ENCODE measurements at places on chromosomes 12 and 14. TPM values are rescaled to one million over a fixed set of nuclear protein-coding genes. Genes with fewer than 3 reads are reported as not detected.

GRCh38 chr14:65753061-65753460, 340.5 kb downstream of the FUT8 start:
- no peak for DNase-seq

DNA sequence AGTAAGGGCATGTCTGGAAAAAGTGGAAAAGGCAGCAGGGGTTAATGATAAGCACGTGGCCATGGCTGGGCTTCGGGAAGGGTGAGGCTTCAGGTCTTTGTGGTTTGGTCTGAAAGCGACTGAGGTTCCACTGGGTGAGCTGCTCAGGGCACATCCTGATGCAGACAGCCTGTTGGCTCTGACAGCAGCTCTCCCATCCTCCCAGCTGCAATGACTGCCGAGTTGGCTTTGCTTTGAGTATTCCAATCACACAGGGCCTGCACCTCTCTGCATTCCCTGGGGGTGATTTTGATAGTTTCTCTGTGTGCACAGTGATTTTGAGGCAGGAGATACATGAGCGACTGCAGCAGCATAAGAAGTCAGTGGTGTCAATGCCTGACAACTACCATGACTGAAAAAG, 390.7 kb downstream of the APAF1 start:
- DNase-seq = no peak

GRCh38 chr14:75273272-75274049, 5.2 kb upstream of the FOS start:
- no peak for DNase-seq

- DNase-seq = no peak
Observed at GRCh38 chr14:69956970-69957369, 77.8 kb downstream of the SMOC1 start.

GRCh38 chr12:57899010-57899662, 42.2 kb upstream of the ATP23 start:
- DNase-seq = peak; percentile 47

- DNase-seq = no peak
Observed at GRCh38 chr14:89342049-89342448, 75.0 kb downstream of the FOXN3 start.

DNA sequence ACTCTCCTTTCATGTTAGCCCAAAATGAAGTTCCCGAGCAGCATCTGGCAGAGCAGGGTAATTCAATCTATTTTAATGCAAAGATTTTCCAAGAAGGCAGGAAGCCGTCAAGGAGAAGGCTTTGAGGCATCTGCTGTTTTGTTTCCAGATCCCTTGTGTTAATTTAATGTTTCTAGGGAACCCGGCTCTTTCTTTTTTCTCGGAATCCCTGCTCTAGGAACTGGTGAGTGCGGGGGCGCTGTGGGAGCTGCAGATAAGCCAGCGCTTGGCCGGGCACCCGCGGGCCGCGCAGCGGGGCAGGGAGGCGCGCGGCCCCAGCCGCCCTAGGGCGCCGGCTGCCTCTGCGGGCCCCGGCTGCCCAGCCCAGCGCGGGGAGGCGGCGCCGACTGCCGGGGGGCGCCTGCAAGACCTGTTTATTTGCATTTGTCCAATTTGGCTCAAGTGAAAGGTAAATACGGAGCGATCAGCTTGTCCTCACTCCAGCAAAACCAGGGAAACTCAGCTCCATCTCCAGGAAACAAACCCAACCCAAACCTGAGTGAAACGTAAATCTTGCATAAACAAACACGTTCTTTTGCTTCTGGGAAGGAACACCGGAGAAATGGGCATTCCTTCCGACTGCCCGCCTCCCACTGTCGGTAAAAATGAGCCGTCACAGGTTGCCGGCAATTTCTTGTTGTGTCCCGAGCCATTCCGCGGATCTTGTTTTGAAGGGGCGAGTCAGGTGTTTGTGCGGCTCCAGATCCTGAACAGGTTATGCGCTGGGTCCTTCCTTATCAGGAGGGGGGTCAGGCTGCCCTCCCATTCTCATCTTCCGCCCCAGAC, 65.1 kb downstream of the CRADD start:
- peak; percentile 77 for DNase-seq

- DNase-seq = no peak
Observed at GRCh38 chr12:4434706-4435425, 10.7 kb downstream of the FGF6 start.

GRCh38 chr12:131076791-131077747, 123.4 kb downstream of the ADGRD1 start:
- DNase-seq = no peak

DNA sequence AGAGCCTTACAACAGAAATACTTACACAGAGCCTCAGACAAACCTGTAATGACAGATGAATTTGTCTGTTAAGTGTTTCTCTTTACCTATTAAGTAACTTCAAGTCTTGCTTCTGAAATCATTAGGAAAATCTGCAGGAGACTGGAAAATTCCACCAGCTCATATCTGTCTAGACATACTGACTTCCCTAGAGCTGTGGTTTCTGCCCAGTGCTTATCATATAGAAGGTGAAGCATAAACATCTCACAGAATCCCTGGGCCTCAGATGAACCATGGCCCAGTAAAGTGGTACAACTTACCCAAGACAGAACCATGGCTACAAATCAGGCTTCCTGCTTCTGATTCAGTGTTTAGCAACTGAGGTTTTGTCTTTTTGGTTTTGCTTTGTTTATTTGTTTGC, 91.6 kb downstream of the EGLN3 start:
- no peak for DNase-seq

The C12orf56 gene
- polyA plus RNA-seq = not detected

The LMNTD1 gene
- polyA plus RNA-seq = not detected

The ADAM20 gene
- 0.11 TPM for polyA plus RNA-seq

The CNTN1 gene
- polyA plus RNA-seq = 0.13 TPM

The SLC6A15 gene
- polyA plus RNA-seq = 0.03 TPM
